ENCODE measurements at places on chromosomes 16 and 17.
A peak's percentile ranks its signal among the peaks of the same experiment; 100 is the strongest.

DNA sequence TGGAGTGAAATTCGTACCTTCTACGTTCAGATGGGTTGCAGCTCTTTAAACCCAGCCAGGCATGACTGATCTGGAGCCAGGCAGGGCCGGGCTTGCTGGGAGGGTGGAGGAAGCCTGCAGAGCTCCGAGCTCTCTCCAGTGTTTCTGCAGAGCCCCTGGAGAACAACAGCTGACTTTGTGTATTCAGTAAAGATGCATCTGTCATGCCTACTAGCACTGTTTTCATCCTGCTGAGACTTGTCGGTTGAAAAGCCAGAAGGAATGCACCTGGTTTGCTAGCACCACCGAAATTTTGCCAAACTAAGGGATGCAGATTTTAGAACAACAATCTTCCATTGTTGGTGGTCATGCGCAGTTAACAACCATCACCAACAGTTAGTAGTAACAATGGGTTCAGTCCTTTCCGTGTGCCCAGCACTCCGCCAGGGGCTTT, 22.4 kb upstream of the SCNN1B start:
- no peak for DNase-seq

DNA sequence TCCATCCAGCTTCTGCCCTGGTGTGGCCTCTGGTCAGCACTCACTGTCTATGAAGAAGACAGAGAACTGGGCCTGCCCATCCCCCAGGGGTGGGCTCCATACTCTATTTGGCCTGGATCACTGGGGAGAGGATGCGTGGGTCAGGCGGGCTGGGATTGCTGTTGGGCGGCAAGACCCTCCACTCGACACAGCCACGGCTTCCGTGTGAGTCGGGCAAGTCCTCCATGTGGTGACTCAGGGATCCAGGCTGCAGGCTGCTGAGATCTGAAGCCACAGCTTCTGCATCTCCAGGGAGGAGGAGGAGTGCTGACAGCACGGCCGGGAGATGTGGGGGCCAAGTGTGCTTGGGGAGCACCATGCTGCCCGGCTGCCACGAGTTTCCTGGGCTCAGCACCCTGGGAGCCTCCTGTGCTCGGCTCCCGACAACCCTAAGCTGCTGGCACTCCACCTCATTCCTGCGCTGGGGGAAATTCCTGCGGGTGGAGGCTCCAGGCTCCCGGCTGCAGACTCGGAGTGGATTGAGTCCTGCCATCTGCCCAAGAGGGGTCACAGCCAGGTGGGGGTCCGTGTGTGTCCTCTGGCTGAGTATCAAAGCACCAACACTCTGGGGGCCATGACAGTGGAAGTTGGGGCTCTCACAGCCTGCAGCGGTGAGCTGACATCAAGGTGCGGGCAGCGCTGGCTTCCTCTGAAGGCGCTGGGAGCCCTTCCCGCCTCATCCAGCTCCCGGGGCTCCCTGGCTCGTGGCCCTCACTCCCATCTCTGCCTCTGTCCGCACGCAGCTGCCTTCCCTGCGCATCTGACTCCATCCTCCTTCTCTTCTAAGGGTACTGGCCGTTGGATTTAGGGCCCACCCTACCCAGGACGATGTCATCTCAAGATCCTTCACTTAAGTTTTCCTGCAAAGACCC, 24.4 kb upstream of the CBFA2T3 start:
- DNase-seq: no peak

DNA sequence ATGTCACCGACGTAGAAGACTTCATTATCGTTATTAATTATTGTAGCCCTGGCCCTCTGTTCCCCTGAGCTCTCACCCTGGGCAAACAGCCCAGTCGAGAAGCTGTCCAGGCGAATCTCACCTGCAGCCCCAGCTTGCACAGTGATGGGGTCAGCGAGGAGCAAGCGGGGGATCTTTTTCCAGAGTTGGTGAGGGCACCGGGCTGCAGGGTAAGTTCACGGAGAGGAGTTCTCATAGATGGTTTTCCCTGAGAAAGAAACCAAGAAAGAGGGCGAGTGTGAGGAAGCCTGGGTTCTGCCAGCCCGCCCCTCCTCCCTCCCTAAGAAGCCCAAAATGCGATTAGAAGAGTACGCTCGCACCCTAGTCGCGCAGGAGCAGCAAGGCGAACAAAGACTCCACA, 436 bp downstream of the SPAG5 start:
- DNase-seq: no peak

GRCh38 chr17:41076788-41077187, 7.2 kb upstream of the KRTAP4-7 start:
- DNase-seq: no peak

DNA sequence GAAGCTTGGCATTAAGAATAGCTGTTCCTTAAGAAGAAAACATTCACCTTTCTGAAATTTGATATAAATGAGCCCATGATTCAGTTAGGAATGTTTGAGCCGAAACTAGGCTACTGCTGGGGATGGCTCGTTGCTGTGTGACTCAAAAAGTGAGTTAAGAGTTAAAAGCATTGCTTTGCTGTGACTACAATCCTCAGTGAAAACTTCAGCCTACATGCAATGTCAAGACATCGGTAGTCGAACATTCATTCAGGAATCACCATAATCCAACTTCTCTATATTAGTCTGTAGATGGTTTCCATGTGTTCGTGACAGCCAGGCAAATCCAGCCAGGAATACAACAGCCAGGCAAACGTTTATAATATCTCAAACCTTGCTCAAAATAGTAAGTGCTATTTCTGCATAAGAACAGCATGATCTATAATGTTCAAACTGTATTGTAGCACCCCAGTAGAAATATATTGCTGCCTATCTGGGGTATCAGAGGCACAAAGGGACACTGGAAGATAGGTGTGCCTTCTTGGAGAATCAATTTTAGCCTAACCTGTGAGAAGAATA, 1225.1 kb downstream of the CDH8 start:
- DNase-seq: no peak

GRCh38 chr17:79393358-79394052, 217.3 kb downstream of the RBFOX3 start:
- peak; percentile 58 for DNase-seq

DNA sequence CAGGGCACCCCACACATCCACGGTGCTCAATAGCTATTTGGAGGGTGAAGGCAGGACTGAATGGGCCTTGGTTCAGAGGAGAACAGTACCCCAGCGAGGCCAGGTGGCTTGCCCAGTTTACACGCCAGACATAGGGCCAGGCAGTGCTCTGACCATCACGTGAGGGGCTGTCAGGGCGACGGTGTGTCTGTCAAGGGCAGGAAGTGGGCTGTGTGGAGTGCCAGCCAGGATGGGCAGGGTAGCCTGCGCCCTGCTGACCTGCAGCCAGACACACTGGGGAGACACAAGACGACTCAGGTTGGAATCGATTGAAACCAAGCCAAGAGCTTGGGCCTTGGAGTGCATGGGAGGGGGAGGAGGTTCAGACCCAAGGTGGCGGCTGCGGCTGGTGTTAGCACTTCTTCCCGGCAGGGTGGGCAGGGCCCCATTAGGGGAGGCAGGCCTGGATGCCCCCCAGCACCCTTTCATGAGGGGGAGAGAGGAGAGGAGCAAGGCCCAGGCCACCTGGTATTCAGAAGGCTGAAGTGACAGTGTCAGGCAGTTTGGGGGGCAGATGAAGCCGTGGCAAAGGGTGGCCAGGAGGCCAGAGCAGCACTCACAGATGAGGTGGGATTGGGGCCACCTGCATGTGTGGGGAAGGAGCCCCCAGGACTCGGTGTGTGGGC, 68.2 kb downstream of the SREBF1 start:
- no peak for DNase-seq

- DNase-seq: no peak
These were observed 896 bp upstream of the MYLK3 start for GRCh38 chr16:46748775-46749705.

DNA sequence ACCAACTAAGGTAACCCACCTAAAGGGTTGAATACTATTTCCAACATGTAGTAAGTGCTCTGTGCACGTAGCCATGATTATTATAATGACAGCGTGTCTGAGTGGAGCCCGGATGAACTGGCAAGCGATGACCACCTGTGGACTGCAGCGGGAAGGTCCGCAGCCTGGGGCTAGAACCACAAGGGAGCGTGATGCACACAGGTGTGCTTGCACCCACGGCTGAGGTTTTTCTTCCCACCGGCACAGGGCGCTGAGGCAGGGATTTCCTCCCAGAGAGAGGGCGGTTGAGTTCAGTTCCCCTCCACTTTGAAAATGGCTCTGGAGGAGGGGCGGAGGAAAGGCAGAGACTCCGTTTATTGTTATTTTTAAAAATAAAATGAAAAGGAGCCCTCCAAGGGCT, 221.7 kb upstream of the HSBP1 start:
- DNase-seq: no peak

DNA sequence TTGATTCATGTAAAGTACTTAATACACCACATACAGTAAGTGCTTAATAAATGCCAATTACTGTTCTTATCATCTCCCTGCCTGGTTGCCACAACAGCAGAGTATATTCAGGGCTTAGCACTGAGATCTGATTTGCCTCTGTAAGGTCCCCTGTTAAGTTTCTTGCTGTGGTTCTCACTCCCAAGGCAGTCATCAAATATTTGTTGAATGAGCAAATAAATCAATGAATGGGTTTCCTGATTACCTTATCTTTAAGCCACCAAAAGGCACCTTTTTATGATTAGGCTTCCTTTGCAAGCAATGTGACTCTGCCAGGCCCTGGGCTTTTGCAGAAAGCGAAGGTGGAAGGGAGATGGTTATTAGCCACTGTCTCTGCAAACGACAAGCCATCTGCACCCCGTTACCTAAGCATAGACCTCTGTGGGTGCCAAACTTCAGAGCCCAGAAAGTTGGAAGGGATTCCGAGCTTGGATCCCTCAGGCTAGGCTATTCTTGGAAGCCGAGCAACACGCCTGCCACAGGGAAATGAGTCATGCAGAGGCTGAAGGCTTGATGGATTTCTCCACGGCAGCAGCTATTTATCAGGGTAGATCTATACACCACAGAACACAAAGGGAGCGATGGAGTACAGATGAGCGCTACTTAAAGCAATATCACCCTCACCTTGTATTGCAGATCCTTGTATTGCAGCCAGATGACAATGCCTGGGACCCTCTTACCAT, 102.0 kb downstream of the GRIN2A start:
- DNase-seq: peak; percentile 42

DNA sequence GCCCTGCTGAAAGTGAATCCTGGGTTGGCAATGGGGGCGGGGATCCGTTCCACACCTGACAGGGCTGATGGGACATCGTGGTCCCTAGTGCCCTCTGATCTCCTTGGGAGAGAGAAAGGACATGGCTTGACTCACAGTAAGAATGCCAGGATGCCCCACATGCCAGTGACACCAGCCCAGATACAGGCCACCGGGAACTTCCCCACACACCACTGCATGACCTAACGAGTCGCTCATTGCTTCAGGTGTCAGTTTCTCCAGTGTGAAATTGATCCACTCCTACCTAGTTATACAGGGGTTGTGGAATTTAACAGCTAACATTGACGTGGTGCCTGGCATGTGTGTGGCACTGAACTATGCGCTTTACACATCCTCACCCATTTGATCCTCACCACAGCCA, 7.5 kb downstream of the CD300LG start:
- no peak for DNase-seq

DNA sequence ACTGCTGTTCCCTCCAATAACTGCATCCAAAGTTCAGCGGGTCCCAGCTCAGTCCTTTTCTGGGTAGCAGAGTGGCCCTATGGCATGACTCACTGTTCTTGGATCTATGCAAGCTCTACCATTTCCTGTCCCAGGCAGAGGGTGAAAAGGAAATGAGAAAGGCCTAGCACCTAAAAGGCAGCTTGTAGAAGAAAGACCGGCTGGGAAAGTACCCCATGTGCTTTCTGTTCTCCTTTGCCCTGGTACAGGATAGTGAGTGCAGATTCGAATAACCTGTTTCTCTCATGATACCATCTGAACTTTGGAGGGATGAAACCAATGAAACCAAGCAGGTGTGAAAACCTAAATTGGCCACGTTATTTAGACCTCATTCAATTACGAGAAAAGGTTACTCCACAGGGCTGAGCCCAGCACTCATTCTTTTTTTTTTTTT, 12.7 kb upstream of the HASPIN start:
- no peak for DNase-seq

GRCh38 chr17:73744411-73744810, 100.2 kb upstream of the SDK2 start:
- DNase-seq: no peak

GRCh38 chr17:5439446-5439764, 450 bp upstream of the C1QBP start:
- DNase-seq: no peak

GRCh38 chr16:17419266-17419665, 51.5 kb downstream of the XYLT1 start:
- no peak for DNase-seq

DNA sequence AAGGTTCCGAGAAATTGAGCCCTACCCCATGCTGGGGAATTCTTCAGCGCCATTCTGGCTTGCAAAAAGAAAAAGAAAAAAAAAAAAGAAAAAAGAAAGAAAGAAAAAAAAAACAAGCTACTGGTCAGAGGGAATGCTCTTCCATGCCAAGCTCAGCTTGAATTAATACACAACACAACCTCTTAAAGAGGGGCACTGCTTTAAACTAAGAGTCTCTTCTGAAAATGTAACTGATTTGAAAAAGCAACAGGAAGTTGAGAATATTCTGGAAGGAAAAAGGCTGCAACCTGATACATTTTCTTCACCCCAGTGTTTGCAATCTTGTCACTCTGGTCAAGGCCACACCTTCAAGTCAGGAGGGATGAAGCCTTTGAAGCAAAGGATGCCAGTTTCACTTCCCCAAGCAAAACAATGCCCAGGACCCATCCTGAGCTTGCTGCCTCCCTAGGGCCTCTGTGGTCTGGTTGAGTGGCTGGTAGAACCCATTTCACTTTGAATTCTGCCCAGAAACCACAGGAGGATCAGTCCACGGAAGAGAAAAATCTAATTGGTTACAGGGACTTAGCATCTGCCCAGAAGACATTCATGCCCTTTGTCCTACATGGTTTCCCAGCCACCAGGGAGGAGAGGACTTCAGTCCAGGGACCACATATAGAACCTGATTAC, 389.7 kb downstream of the SOX9 start:
- DNase-seq: no peak

DNA sequence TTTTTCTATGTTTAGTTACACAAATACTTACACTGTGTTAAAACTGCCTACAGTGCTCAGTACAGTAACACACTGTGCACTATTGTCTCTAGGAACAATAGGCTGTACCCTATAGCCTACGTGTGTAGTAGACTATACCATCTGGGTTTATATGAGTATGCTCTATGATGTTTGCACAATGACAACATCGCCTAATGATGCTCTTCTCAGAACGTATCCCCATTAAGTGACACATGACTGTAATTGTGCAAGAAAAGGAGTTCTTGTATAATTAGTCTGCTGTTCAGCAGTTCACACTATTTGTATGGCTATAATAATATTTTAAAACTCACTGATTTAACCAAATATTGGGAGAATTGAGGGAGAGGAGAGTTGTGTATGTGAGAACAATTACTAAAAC, 173.7 kb downstream of the TRIM37 start:
- DNase-seq: no peak

GRCh38 chr16:1145383-1146100, 7.4 kb upstream of the CACNA1H start:
- no peak for DNase-seq

DNA sequence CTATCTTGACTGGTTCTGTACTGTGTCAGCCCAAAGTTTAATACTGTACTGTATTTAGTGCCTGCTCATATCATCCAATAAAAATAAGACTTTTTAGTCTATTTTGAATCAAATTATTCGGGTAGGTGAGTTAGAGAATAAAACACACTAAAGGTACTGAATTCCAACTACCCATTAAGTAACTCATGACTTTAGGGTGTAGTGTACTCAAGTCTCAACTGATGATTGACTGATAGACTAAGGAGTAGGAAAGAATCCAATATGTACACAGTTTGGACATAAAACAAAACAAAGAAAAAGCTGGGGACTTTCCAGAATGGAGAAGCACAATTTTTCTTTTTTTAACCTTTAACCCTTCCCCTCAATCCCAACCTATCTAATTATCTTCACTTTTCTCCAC, 4.1 kb downstream of the EZH1 start:
- no peak for DNase-seq

All from uterus (tissue), 4 donors.